ENCODE measurements at places on chromosomes 11 and 22. TPM values are rescaled to one million over a fixed set of nuclear protein-coding genes. Genes with fewer than 3 reads are reported as not detected.

The NDUFC2 gene
- 123 TPM for total RNA-seq

The WNT11 gene
- 11.6 TPM for total RNA-seq

The RAG2 gene
- not detected for total RNA-seq

The KCNK4 gene
- not detected for total RNA-seq

The UCP3 gene
- 2.6 TPM for total RNA-seq

The LRRC74B gene
- not detected for total RNA-seq

- DNase-seq: no peak
These were observed 68.5 kb upstream of the IGLL5 start for GRCh38 chr22:22818861-22819855.

DNA sequence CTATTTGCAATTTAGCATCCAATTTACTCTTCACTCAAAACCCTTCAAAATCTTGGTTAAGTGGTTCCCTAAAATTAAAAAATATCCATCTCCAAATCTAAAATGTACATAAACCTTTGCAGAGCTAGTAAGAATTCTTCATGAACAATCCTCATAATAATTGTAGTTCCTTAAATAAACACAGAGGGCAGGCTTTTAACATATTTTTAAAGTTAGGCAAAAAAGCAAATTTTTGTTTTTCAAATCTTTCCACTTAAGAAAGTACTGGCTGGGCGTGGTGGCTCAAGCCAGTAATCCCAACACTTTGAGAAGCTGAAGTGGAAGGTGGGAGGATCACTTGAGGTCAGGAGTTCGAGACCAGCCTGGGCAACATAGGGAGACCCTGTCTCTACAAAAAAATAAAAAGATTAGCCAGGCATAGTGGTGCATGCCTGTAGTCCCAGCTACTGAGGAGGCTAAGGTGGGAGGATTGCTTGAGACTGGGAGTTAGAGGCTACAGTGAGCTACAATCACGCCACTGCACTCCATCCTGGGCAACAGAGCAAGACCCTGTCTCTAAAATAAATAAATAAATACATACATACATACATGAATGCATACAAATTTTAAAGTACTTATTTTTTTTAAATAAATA, 25.1 kb upstream of the PLAAT3 start:
- DNase-seq: no peak

GRCh38 chr22:30742291-30743256, 47.9 kb downstream of the OSBP2 start:
- DNase-seq: no peak

GRCh38 chr22:45210991-45211390, 29.7 kb downstream of the KIAA0930 start:
- DNase-seq: no peak

DNA sequence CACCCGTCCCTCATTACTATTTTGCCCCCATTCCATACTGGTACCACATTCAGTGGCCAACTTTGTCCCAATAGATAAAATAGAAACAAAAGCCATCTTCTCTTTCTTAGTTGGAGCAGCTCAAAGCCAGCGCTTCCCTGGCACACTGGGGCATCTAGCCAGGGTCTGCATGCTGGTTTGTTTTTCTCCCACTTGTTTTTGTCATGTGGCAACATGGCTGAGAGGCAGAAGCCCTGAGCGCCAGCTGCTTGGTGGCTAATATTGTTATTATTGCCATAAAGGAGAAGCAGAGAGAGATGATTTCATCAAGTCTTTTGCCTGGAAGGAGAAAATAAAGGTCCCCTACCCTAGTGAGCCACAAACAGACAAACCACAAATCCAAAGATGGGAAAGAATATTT, 48.4 kb upstream of the CRTAM start:
- DNase-seq: no peak

DNA sequence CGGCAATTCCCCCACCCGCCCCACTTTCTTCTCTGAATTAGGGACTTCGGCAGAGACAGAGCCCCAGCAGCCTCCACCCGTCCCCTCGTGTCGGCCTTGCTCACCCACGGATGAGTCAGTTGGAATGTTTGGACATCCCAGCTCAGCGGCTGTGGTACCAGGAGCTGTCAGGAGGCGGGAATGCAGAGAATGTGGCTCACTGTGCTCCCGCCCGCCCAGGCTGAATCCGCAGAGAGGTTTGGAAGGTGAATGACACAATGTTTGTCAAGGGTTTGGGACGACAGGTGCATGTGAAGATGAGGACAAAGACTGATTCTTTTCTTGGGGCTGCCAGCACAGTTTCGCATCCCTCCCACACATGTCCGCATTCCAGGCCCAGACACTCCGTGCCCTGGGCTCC, 39.6 kb downstream of the LIF start:
- DNase-seq: no peak

GRCh38 chr11:64141081-64141783, 24.7 kb downstream of the MACROD1 start:
- no peak for DNase-seq

- no peak for DNase-seq
These were observed 17.3 kb downstream of the TRPM5 start for GRCh38 chr11:2426826-2427521.

DNA sequence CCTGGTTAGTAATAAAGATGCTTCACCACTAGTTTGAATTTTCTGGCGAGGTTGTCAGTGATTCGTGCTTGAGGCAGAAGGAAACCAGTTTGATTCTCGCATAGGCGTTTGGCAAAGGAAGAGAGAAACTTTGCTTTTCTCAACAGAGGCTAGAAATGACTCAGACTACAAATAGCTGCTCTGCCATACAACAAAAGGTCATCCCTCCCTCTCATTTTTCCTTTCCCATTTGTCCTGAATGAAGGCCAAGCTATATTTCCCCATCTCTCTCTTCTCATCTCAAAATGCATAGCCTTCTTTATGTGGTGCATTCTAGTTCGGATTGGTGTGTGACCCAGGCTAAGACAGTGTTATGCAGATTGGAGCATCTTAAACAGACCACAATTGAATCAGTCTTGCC, 741.4 kb downstream of the NTM start:
- DNase-seq: no peak

DNA sequence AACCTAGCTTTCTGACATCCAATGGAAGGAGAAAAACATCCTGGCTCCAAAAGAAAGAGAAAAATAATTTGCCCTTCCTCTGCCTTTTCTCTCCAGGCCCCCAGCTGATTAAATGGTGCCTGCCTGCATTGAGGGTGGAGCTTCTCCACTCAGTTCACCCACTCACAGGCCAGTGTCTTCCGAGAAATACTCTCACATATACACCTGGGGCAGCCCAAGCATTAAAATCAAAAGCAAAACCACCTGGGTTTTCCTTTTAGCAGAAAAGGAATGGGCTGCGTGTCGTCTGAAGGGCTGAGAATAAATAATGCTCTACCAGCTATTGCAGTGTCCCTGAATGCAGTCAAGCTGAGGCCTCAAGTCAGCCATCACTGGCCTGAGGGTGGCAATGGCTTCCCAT, 1143.8 kb upstream of the TENM4 start:
- DNase-seq: no peak

- no peak for DNase-seq
These were observed 76.2 kb upstream of the VPREB1 start for GRCh38 chr22:22168190-22168940.

GRCh38 chr11:2475136-2475918, 30.5 kb downstream of the KCNQ1 start:
- no peak for DNase-seq

DNA sequence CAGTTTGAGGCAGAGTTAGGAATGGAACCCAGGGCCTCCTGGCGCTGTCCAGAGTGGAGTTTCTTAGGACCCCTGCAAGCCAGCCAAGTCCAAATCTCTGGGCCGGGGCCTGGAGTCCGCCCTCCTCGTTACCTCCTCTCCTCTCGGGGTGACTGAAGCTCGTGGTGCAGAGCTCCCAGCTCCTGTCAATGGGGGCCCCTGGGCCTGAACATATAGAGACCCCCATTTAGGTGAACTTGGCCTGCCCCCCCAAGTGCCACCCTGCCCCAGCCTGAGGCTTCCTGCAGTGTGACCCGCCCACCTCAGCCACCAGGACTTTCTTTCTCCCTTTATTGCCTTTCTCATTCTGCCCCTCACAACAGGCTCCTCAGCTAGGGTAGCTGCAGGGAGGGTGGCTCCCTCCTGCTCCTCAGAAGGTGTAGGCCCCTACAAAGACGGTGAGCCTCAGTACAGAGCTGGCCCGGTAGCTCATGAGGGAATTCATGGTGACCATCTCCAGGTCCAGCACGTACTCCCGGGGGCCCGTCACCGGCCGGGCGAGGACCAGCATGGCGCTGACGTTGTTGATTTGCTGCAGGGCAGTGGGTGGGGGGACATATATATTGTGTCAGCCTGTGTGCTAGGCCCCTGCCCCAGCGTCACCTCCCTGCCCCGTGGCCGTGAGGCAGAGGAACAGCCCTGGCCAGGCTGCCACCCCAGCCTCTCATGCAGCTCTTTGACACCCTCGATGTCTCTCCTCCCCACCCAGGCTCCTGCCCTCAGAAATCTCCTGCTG, 5.9 kb downstream of the EFEMP2 start:
- DNase-seq: no peak

GRCh38 chr22:46936378-46936903, 174.0 kb downstream of the TBC1D22A start:
- DNase-seq: peak; percentile 58

GRCh38 chr11:1631066-1631568, 1.5 kb downstream of the KRTAP5-5 start:
- no peak for DNase-seq

DNA sequence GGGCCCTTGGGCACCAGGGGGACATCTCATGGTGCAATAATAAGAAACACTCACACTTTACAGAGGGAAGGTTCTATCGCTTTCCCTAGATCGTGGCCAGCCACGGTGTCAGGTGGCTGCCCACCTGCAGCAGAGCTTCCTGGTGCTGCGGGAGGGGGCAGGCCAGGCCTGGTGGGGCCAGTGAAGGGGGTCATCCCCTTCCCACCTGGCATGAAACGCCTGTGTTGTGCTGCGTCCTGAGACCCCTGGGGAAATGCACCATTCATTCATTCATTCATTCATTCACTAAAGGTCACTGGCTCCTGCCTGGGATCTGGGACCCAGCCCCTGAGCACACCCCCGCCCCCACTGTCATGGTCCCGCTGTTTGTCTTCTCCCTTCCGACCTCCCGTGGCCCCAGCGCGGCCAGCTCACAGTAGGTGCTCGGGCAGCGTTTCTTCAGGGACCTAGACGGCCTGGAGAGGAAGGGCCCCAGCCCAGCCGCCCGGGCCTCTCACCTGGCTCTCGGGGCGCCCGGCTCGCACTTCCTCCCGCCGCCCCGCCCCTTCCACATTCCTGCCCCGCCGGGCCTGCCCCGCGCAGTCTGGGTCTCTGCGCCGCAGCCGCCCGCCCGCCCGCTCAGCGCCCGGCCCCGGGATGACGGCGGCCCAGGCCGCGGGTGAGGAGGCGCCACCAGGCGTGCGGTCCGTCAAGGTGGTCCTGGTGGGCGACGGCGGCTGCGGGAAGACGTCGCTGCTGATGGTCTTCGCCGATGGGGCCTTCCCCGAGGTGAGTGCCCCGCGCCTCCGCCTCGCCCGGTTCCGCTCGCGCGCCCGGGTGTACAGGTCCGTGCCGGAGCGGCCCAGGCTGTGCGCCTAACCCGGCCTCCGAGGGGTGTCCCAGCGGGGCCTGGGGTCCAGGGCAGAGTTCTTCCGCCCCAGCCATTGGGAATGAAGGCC, at the start of gene RHOD:
Gene RHOD (plus strand): TSS at position 581 of the 938 bp plus-strand sequence. CDS start 56 bp downstream, at position 637.
- DNase-seq: no peak

- no peak for DNase-seq
These were observed 82.4 kb downstream of the EXT2 start for GRCh38 chr11:44177905-44178304.

DNA sequence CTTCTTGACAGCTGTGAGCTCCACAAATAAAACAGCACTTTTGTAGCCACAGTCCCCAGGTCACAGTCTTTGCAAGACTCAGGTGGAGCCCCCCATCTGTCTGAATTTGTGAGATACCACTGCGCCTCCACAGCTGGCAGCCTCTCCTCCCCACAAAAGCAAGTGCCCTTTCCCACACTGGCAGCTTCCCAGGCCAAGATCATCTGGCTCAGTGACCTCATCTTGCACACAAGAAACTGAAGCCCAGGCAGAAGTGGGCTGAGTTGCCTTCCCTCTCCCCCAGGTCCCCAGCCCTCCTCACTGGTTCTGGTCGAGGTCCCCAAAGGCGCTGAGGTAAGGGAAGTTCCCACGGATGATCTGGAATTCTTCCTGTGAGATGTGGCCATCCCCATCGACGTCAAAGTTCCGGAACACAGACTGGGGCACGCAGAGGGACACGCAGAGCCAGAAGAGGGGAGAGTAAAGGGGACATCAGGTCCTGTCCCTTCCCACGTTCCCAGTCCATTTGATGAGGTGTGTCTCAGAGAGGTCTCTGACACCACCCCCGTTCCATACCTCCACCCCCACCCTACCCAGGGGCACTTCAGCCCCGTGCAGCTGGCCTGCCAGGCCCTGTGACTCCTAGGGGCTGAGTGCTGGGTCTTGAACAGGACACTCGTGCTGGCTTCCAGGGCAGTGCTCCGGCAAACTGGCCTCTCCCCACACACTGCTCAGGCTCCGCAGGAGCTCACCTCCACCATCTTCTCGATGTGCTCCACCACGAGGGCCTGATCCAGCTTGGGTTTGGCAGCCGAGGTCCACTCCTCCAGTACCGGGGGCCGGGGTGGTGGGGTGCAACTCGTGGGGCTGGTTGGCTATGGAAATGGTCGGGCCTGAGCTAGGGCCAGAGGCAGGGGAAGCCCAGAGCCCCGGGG, 8.9 kb downstream of the RASGRP2 start:
- DNase-seq: no peak

- DNase-seq: no peak
These were observed 113.0 kb upstream of the PARVA start for GRCh38 chr11:12264361-12264760.

DNA sequence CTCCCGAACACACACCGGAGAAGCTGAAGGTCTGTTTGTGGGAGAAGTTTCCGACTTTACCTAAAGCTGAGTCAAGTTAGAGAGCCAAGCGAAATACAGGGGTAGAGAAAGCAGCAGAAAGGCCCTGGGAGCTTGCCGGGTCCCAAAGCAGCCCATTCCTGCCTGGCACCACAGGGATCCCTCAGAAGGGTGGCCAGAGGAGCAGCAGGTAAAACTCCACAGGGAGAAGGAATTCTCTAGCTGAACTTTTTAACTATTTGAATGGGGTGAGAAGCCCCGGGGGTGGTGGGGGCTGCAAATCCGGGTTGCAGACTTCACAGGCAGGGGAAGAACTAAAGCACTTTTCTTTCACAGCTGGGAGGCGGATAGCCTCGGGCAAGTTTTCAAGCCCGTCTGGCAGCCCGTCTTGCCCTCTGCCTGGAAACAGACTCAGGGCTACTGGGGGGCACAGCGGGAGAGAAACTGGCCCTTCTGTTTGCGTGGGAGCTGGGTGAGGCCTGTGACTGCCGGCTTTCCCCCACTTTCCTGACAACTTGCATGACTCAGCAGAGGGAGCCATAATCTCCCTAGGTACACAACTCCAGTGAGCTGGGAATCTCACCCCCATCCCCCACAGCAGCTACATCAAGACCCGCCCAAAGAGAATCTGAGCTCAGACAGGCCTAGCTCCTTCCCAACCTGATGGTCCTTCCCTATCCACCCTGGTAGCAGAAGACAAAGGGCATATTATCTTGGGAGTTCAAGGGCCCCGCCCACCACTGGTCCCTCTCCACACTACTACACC, 311.0 kb downstream of the SBF2 start:
- no peak for DNase-seq

- no peak for DNase-seq
These were observed 1.7 kb downstream of the EP300 start for GRCh38 chr22:41094041-41094593.

GRCh38 chr11:7485186-7486097, at the start of gene OLFML1:
Gene OLFML1, plus strand, starts transcription at chr11:7485506. Its CDS starts 370 bp downstream, at chr11:7485876.
- no peak for DNase-seq

GRCh38 chr11:46361283-46362155, 14.3 kb downstream of the DGKZ start:
- DNase-seq: no peak
